ENCODE measurements at places on chromosomes 2 and 18.

DNA sequence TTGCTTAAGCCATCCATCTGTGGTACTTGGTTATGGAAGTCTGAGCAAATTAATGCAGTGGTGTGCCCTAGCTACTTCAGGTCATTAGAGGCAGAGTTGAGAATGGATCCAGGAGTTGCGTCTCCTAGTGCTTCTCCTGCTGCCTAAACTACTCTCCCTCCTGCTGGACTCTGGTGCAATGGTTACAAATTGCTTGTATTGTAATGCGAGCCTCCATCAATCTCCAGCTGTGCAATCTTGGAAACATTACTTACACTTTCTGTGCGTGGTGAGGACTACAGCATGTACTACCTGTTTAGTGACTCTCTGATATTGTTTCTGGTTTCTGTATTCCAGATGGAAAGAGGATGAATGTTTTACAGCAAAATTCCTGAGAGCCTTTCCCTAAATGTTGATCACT lies 119.0 kb upstream of the CYRIA start:
- peak; percentile 1 for DNase-seq

DNA sequence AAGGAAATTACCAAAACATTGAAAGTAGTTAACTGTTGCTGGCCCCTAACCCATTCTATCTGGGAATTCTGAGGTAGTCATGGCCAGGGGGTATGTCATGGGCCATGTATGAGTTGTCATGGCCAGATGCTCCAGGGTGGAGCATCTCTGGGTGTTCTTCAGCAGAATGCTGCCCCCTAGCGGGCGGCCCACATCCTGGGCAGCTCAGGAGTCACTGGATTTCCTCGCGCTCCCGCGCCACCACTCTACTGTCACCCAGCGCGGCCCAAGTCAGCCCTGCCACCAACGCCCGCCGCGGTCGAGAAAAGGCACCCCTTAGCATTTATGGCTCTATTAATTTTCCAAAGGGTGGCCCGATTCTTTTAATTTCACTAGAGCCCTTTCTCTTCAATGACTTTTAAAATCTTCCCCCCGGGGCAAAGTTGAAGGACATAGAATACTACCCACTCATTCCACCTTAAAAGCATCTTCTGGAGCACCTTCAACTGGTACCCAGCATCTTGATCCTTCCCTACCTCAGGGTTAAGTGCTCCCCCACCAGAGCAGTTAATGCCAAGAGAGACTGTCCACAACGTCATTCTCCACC lies 41.6 kb downstream of the PKDCC start:
- no peak for DNase-seq

DNA sequence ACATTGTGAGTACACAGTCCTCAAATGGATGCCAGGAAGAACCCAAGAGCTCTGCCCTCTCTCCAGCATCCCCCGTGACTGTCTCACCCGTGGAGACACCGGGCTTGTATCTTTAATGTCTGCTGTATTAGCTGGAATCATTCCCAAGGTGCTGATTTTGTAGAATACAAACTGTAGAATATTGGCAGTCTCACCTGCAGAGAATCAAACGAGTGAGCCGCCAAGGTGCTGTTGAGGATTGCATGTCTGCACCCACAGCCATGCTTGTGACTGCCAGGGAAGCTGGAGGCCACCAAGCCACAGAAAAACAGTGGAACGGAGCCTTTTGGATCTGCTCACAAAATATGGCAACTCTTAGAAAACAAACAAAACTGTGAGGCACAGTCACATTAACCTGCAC lies 37.5 kb downstream of the TMEM18 start:
- no peak for DNase-seq

DNA sequence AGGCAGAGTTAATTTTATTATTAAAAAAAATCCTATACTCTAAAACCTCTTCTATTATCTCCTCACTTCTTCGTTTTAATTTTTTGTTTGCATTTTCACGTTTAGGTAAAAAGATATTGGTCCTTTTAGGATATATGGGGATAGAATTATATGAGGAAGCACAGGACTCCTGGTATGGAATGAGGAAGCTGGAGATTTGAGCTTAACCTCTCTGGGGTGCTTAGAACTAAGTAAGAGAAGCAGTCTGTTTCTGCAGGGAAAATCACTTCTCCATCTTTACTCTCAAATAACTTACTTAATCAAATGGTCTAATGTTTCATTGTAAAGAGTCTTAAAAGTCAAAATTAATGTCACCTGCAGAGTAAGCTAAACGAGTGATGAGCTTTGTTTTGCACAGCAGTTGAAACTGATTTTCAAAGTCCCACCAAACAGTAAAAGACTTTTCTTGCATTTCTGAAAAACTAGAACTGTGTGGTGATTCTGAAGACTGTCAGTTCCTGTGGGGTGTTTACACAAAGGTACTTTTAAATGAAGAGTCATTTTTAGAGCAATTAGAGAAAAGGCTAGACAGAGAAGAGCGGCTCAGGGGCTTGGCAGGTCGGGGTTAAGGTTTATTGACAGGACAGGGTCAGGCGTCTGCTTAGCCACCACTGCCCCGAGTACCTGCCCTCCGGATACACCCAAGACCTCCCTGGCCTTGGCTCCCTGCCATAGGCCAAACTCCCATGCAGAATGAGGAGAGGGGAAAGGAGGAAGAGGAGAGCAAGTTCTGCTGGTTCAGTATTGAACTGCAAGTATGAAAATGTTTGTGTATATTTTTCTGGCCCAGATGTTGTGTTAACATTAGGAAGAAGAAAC lies 21.6 kb downstream of the METAP1D start:
- no peak for DNase-seq

DNA sequence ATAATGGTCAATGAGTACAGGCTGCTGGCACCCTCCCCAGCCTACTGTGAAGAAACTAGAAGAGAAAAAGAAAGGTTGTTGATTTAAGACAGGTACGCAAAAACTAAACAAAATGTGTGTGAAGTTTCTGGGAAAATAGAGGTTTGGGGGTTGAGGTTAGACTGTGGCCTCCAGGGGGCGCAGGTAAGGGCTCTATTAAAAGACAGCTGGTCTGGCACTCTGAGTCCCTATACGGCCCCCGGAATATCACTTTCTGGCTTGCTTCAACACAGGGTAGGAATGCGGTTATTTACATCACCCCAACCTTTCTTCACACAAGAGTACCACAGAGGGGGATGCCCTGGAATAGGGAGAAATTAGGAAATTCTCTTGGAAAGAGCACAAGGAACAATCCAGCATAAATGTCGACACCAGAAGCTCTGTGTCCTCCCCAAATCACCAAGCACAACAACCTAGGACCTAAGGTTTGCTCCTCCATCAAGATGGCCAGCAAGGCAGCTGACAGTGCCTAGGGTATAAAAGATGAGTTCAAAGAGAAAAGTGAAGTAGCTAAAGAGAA lies 480.8 kb upstream of the KLHL29 start:
- DNase-seq, result no peak

DNA sequence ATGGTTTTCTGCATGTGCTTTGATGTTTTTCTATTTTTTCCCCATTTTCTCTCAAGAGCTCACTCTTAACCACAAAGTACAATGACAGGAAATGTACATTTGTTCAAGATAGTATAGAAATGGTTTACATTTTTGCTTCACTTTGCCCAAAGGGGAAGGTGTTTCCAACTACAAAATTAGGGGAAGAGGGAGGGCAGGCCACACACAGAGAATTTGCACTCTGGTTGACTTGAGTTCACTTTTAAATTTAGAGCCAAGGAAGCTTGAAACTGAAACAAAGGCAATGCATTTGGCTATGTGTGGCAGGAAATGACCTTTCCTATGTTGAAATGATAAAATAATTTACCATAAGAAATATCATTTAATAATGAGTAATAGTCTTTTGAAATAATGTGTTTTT lies 19.1 kb upstream of the VIT start:
- no peak for DNase-seq

GRCh38 chr2:229348128-229348527 lies 77.0 kb upstream of the PID1 start:
- no peak for DNase-seq

DNA sequence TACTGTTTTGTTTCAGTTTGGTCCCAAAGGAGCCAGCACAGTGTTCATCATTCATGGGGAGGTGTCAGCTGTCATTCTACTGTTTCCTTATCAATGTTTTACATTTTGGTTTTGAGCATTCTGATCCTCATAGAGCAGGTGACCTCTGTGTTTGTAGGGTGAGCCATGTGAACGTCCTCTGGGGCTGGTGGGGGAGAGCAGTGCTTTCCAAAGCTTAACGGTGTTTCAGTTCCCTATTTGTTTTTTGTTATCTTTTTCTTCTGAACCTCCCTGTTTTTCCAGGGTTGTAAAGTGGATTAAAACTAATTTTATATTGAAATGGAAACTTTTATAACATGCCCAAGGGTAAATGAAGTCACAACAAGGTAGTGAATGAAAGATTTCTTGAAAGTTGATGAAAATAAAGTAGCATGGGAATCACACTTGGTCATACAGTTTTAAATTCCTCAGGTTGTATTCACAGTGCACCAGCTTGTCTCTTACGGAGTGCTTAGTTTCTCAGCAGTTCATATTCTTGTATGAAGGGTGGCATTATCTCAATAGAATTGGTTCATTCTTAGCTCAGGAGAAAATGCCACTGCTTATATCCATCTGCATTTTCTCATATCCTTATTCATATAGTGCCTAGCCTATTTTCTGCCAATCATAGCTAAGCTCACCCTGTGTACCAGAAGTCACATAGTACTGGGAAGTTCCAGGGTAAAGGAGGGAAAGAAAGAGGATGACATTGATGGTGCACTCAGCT lies 54.5 kb downstream of the MAP4K4 start:
- DNase-seq, result no peak

DNA sequence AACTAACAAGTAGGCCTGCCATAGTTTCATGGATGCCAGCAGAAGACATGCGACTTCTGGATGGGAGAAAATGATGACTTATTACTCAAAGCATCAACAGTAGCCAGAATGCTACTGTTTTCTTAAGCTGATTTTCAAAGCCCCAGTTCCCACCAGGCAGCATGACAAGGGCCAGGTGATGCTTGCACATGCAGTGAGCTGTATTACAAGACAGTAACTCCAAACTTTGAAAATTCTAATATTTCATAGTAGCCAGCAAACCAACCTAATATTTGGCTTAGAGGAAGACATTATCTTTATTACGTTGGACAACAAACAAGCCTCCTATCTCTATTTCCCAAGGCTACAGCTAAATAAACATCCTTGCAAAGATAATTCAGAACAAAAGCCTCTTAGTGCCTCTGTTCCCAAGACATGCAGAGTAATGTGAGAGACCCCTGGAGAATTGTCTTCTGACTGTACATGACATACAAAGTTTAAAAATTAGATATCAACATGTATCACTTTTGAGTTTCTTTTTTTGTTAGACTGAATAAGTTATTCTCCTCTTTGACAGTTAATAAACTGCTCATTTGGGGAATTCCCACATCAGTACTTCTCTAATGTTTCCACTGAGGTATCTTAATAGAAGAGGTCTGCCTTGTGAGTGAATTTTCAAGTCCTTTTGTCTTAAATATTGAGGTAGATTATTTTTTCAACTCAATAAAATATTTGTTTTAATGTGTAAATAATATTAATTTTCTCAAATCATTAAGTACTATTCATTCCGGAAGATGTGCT lies 367.6 kb upstream of the CWC22 start:
- DNase-seq, result no peak

GRCh38 chr2:159204381-159205144 lies 81.9 kb downstream of the WDSUB1 start:
- no peak for DNase-seq

- DNase-seq, result no peak
Measured at GRCh38 chr2:152127628-152128027, 28.8 kb upstream of the CACNB4 start.

GRCh38 chr2:232421189-232421785 lies 14.6 kb downstream of the ALPG start:
- DNase-seq, result no peak

DNA sequence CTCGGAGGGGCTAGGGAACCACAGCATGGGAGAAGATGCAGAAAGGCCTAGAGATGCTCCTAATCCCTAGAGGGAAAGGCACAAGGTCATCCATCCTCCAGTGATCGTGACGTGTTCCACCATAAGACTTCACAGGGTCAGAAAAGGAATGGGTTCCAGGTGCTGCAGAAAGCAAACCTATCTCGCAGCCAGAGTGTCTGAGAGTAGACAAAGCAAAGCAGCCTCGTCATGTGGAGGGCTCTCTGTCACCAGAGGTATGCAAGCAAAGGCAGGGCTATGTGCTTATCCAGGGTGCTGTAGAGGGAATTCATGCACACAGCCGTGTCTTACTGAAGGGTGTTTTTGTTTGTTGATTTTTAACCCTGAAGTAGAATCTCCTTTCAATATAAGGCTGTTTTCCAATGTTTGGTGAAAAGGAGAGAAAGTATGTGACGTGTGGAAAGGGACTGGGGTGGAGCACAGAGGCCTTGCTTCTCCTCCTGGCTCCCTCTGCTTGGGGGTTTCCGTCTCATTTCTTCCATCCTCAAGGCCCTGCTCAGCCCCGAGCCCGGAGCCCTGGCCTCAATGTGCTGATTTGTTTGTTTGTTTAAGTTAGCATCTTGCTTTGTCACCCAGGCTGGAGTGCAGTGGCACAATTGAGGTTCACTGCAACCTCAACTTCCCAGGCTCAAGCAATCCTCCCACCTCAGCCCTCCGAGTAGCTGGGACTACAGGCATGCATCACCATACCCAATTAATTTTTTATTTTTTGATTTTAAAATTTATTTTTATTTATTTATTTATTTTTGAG lies 3.0 kb downstream of the GPR55 start:
- no peak for DNase-seq

- no peak for DNase-seq
Measured at GRCh38 chr2:36511858-36512603, 85.9 kb downstream of the FEZ2 start.
